ENCODE measurements at places on chromosomes 1 and 21.

DNA sequence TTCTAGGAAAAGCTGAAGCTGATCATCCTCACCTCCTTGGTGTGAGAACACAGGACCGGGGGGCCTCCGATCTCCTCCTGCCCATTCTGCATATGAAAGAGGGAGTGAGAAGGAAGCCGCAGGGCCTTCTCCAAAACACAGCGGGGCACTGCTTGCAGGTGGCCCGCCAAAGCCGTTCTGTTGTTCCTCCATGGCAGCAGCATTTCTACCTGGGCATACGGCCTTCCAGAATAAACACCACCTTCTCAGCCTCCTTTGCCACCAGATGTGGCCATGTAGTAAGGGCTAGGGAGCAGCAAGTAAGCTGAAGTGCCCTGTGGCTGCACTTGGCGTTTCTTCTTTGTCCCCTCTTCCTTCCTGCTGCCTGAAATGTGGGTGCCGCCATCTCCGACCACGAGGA lies 214.9 kb downstream of the TOMM20 start:
- DNase-seq, result no peak

DNA sequence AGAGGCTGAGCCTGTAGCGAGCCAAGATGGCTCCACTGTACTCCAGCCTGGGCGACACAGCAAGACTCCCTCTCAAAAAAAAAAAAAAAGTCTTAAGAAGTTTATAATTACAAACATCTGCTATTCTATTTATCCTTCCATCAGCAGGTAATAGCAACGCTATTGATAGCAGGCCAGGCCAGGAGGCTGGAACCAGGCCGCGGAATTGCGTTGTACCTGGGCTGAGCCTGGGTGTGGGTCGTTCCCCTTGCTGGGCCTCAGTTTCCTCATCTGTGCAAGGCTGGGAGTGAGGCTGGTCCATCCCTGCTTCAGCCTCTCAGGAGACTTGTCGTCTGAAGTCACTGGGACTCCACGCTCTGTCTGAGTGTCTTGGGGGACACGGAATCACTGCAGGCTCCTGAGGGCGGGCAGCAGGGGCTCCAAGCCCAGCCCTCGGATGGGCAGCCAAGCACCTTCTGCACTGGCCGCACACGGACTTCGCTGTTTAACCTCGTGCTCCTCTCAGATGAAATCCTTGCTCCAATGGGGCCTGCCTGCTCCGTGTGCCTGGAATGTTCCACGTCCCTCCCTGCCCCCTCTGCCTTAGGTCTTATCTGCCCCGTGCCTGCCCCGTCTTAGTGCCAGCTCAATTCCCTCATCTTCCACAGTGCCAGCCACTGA lies 103.9 kb upstream of the C1orf174 start:
- no peak for DNase-seq

DNA sequence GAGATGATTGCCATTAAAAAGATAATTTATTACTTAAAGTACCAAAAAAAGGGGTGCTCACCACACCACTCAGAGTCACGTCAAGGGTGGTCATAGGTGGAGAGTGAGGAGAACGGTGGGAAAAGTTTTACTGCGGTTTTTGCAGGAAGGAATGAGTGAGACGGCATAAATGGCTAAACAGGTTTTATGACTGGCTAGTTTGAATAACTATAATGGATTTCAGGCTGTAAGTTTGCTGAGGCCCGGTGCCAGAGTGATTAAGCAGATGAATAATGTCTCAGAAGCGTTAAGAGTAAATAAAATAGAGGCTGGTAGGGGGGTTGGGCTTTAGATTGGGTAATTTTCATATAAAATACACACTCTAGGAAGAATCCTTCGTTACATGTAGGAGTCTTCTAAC lies 1337.8 kb downstream of the AMY1C start:
- peak; percentile 24 for DNase-seq

GRCh38 chr1:23463286-23463685 lies 20.7 kb downstream of the ASAP3 start:
- peak; percentile 43 for DNase-seq

Data from M059J (cell line).